ENCODE measurements at places on chromosomes 7 and 10.

- no peak for DNase-seq
Observed at GRCh38 chr7:127891144-127891543, 140.1 kb downstream of the LRRC4 start.

DNA sequence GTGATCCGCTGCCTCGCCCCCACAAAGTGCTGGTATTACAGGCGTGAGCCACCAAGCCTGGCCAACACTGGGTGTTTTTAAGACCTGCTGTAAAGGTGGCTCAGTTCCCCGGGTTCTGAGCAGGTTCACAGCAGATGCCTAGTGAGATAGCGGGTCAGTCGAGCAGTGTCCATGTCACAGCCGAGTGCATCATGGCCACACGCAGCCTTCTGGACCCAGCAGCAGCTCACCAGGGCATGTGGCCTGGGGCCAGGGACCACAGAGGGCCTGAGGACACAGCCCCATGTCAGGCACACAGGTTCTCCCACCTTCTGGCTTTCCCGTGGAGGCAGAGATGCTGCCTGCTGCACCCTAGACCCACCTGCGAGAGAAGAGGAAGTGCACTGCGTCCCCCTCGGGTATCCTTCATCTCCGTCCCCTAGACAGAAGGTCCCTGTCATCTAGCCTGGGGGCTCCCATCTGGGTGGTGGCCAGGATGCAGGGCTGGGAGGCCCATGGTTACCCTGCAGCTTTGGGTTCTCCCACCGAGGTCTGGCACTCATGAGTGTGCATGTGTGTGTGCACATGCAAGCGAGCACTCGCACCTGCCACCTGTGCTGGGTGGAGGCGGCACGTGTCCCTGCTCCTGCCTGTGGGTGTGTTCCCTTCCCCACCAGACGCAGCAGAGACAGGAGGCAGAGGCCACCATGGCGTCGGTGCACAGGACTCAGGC is 98.6 kb downstream of the NKX6-2 start:
- DNase-seq = no peak

- DNase-seq = no peak
Observed at GRCh38 chr7:151873402-151873965, 3.4 kb downstream of the PRKAG2 start.

GRCh38 chr7:14158111-14158510 is 168.6 kb upstream of the ETV1 start:
- DNase-seq = no peak

DNA sequence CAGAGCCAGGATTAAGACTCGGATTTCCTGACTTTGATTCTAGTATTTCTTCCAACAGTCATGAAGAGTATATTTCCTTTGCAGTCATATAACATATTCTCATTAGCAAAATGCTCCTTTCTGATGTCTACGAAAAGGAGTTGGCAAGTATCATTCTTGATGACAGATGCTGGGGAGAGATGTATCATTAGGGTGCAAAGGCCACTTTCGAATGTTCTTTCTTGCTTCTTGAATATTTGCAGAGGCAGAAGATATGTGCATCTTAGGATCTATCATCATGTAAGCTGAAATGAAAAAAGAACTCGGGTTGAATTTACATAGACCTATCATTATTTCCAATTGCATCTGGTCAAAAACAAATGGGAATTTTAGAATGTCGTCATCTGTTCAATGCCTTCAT is 294.4 kb downstream of the BAMBI start:
- DNase-seq = no peak
